ENCODE measurements at places on chromosomes 3 and 15.
A peak's percentile ranks its signal among the peaks of the same experiment; 100 is the strongest.

- no peak for DNase-seq
- no peaks in the 10 kb centered on the region for H3K27me3 ChIP-seq
- peaks cover 43% of the 10 kb centered on the region for H3K4me1 ChIP-seq
- H3K27ac ChIP-seq = no peak overlapping the region
Measured at GRCh38 chr3:113832477-113833164, 6.0 kb upstream of the GRAMD1C start.

GRCh38 chr3:51559961-51560360 is 21.4 kb downstream of the RAD54L2 start:
- H3K4me1 ChIP-seq = peaks cover 11% of the 10 kb centered on the region
- no peak overlapping the region for H3K4me3 ChIP-seq
- no peak overlapping the region for H3K27ac ChIP-seq
- H3K36me3 ChIP-seq = peaks cover 33% of the 10 kb centered on the region
- no peaks in the 10 kb centered on the region for H3K27me3 ChIP-seq

DNA sequence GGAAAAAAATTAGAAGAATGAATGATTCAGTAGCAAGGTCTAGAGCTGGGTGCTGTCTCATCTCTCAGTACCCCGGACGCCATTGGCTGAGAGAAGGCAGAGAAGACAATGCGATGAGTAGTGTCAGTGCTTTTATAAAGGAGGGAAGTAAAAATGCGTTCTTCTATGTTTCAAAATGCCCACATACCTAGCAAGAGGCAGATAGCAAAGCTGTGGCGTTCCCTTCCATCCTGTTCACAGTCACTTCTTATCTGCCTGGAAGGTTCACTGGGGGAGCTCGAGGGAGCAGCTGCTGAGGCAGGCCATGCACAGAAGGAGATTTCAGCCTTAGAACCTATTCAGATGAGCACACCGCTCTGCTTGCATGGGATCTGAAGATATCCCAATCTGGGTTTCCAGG is 234.0 kb downstream of the RPLP1 start:
- H3K36me3 ChIP-seq = peaks cover 26% of the 10 kb centered on the region
- H3K4me3 ChIP-seq = no peak overlapping the region
- peaks cover 5% of the 10 kb centered on the region for H3K4me1 ChIP-seq
- peaks cover 59% of the 10 kb centered on the region for H3K27me3 ChIP-seq

DNA sequence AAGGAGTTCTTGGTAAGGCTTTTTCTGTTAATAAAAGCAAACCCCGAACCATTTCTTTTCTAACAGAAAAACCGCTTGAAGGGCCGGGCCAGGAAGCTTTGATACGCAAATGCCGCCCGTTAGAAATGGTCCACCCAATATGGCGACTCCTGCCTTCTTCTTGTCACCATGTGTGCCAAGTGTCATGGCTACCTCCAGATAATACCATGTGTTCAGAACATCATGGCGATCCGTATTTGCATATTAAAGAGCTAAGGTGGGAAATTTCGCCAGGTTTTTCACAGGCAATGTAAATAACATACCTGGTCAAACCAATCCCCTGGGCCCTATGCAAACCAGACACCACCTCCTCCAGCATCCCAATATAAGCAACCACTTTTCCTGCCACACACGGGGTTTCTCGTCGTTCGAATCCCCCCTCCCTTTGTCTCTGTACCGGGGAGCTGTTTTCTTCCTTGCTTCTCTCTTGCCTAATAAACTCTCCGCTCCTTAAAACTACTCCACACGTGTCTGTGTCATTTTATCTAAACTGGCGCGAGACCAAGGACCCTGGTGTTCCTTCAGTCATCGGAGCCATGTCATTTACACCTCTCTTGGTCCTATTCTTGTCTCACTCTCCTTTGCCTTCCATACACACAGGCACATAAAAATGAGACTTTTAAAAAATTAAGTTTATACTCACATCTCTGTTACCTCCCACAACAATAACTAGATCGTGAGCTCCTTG is 34.5 kb downstream of the NCEH1 start:
- no peak for DNase-seq
- H3K36me3 ChIP-seq = peaks cover 4% of the 10 kb centered on the region
- no peak overlapping the region for H3K4me3 ChIP-seq
- no peak overlapping the region for H3K27ac ChIP-seq

GRCh38 chr15:75354454-75354853 is 7.6 kb downstream of the NEIL1 start:
- DNase-seq = no peak
- no peak overlapping the region for H3K27ac ChIP-seq
- H3K4me1 ChIP-seq = peaks cover 13% of the 10 kb centered on the region
- H3K4me3 ChIP-seq = no peak overlapping the region

- H3K36me3 ChIP-seq = peaks cover 5% of the 10 kb centered on the region
- H3K4me1 ChIP-seq = peaks cover 12% of the 10 kb centered on the region
- peak overlapping the region; percentile 83 for H3K4me3 ChIP-seq
- peak overlapping the region; percentile 77 for H3K27ac ChIP-seq
Measured at GRCh38 chr15:31871166-31871886, 159.0 kb upstream of the CHRNA7 start.

DNA sequence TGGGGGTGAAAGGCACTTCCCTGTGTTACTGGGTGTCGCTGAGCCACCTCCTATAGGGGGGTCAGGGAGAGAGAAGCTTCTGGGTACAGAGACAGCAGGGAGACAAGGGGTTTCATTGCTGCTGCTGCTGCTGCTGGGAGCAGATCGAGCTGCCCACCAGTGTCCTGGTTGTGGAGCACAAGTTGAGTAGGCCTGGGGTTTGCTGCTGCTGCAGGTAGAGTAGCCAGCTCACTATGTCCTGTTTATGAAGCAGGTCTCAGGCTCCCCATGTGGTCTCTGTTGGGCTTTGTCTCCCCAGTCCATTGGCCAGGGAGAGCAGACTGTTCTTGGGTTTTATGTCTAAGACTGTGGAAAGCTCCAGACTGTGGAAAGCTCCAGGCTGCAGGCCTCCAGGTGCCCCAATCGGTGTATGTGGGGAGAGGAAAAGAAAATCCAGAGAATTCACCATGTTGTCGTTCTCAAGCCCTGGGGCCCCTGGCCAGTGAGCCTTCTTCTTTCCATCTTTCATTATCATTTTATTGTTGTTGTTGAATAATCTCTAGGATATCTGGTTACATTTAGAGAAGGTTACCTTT is 157.8 kb downstream of the ADAMTS17 start:
- no peaks in the 10 kb centered on the region for H3K4me1 ChIP-seq
- H3K27ac ChIP-seq = no peak overlapping the region
- no peaks in the 10 kb centered on the region for H3K27me3 ChIP-seq
- no peaks in the 10 kb centered on the region for H3K36me3 ChIP-seq
- no peak overlapping the region for H3K4me3 ChIP-seq
- no peak for DNase-seq

GRCh38 chr3:134008630-134009156 is 21.0 kb downstream of the SLCO2A1 start:
- DNase-seq = no peak
- no peak overlapping the region for H3K27ac ChIP-seq
- no peaks in the 10 kb centered on the region for H3K4me1 ChIP-seq
- H3K4me3 ChIP-seq = no peak overlapping the region
- H3K27me3 ChIP-seq = peaks cover 5% of the 10 kb centered on the region

GRCh38 chr3:170154569-170155143 is 26.9 kb downstream of the PHC3 start:
- H3K36me3 ChIP-seq = peaks cover 42% of the 10 kb centered on the region
- peak overlapping the region; percentile 92 for H3K27ac ChIP-seq
- DNase-seq = no peak
- H3K4me1 ChIP-seq = peaks cover 29% of the 10 kb centered on the region

All from stimulated activated naive B cell treated with anti-CD40 and anti-IgM and Interleukin-4, amounts not matched to agents 10 μg/mL and 1 μg/mL and 100 μg/mL, for 72 hours (primary cell).